A549 treated with ZK216348 at 1 μM for 4 hours (cell line): ENCODE measurements at places on chromosomes 7 and 10. TPM values are rescaled to one million over a fixed set of nuclear protein-coding genes. Genes with fewer than 3 reads are reported as not detected.

Gene TYSND1
- 10.0 to 19.9 TPM (median 19.8 TPM) in 5 replicates for total RNA-seq

Gene NFE2L3
- 6.6 to 12.5 TPM (median 8.4 TPM) in 5 replicates for total RNA-seq

Gene HOXA11
- total RNA-seq, result 0.33 to 0.90 TPM (median 0.61 TPM) in 5 replicates

Gene MEIG1
- total RNA-seq, result 1.00 to 1.4 TPM (median 1.2 TPM) in 3 of 5 replicates, not detected in the others

Gene AMPH
- total RNA-seq, result 0.18 TPM in 1 of 5 replicates, not detected in the others

Gene CCDC146
- 0.46 to 0.80 TPM (median 0.73 TPM) in 5 replicates for total RNA-seq

Gene CDHR3
- 4.7 to 5.8 TPM (median 5.4 TPM) in 5 replicates for total RNA-seq

Gene HEPACAM2
- total RNA-seq, result not detected in 5 replicates

Gene PRF1
- not detected in 5 replicates for total RNA-seq

Gene CALML5
- not detected in 5 replicates for total RNA-seq

Gene BICC1
- 14.9 to 23.2 TPM (median 20.5 TPM) in 5 replicates for total RNA-seq

Gene CFTR
- total RNA-seq, result 0.08 to 0.09 TPM in 2 of 5 replicates, not detected in the others

Gene MYO3A
- total RNA-seq, result not detected in 5 replicates

Gene RELN
- 0.01 TPM in 1 of 5 replicates, not detected in the others for total RNA-seq

Gene POU6F2
- not detected in 5 replicates for total RNA-seq

Gene GGCT
- total RNA-seq, result 67.5 to 110 TPM (median 74.4 TPM) in 5 replicates

Gene DGKI
- total RNA-seq, result 0.11 to 0.97 TPM (median 0.35 TPM) in 3 of 5 replicates, not detected in the others

Gene GPR37
- total RNA-seq, result 0.45 to 0.89 TPM (median 0.64 TPM) in 5 replicates

Gene KEL
- 0.05 TPM in 1 of 5 replicates, not detected in the others for total RNA-seq

Gene TMEM213
- total RNA-seq, result not detected in 5 replicates

Gene NAT16
- total RNA-seq, result 0.13 to 0.29 TPM (median 0.22 TPM) in 5 replicates

Gene IL6
- 0.83 to 8.5 TPM (median 2.0 TPM) in 5 replicates for total RNA-seq

Gene NKX2-3
- total RNA-seq, result not detected in 5 replicates

Gene NPS
- total RNA-seq, result not detected in 5 replicates

Gene PLA2G12B
- not detected in 5 replicates for total RNA-seq

Gene GARIN1A
- 0.52 to 1.2 TPM (median 0.75 TPM) in 5 replicates for total RNA-seq

Gene TMEM229A
- not detected in 5 replicates for total RNA-seq

Gene CYP2C19
- total RNA-seq, result not detected in 5 replicates

Gene CARD11
- 1.2 to 2.5 TPM (median 1.6 TPM) in 5 replicates for total RNA-seq

Gene UCMA
- total RNA-seq, result not detected in 5 replicates

Gene ITIH5
- 0.08 to 0.24 TPM (median 0.11 TPM) in 4 of 5 replicates, not detected in the other for total RNA-seq

Gene ADCYAP1R1
- total RNA-seq, result 0.04 to 0.14 TPM (median 0.04 TPM) in 3 of 5 replicates, not detected in the others

Gene ASZ1
- not detected in 5 replicates for total RNA-seq

Gene CALML3
- not detected in 5 replicates for total RNA-seq

Gene ENO4
- 0.16 to 0.74 TPM (median 0.38 TPM) in 5 replicates for total RNA-seq

Gene CPEB3
- total RNA-seq, result 0.12 to 0.52 TPM (median 0.39 TPM) in 5 replicates

Gene NRP1
- 74.2 to 93.9 TPM (median 82.1 TPM) in 5 replicates for total RNA-seq

Gene ACSL5
- 0.18 to 0.43 TPM (median 0.21 TPM) in 5 replicates for total RNA-seq

Gene H2BK1
- not detected in 5 replicates for total RNA-seq

Gene NDUFB2
- 321 to 393 TPM (median 346 TPM) in 5 replicates for total RNA-seq

Gene PKD2L1
- total RNA-seq, result 0.06 to 0.12 TPM in 2 of 5 replicates, not detected in the others

Gene VPS37D
- 2.6 to 7.3 TPM (median 5.4 TPM) in 5 replicates for total RNA-seq

Gene NYAP1
- total RNA-seq, result 1.9 to 5.7 TPM (median 4.1 TPM) in 5 replicates

Gene NPFFR1
- not detected in 5 replicates for total RNA-seq

Gene PHYH
- 30.4 to 36.7 TPM (median 32.0 TPM) in 5 replicates for total RNA-seq

Gene VAX1
- total RNA-seq, result 1.3 to 1.6 TPM (median 1.4 TPM) in 5 replicates

Gene MACROH2A2
- 24.8 to 28.7 TPM (median 28.0 TPM) in 5 replicates for total RNA-seq

Gene TET1
- total RNA-seq, result 0.26 to 0.64 TPM (median 0.58 TPM) in 5 replicates

Gene NEURL1
- 0.47 to 0.96 TPM (median 0.74 TPM) in 5 replicates for total RNA-seq

Gene COBL
- total RNA-seq, result 4.1 to 5.9 TPM (median 4.5 TPM) in 5 replicates

Gene SPDYE2
- total RNA-seq, result not detected in 5 replicates

Gene NEUROD6
- not detected in 5 replicates for total RNA-seq

Gene ZNF488
- total RNA-seq, result 10.8 to 15.7 TPM (median 13.8 TPM) in 5 replicates

Gene CLDN3
- total RNA-seq, result 0.58 to 4.4 TPM (median 3.2 TPM) in 5 replicates

Gene STAG3
- total RNA-seq, result 0.06 to 0.40 TPM (median 0.21 TPM) in 5 replicates

Gene CPA4
- total RNA-seq, result 3.7 to 5.0 TPM (median 4.5 TPM) in 5 replicates

Gene GIMAP6
- not detected in 5 replicates for total RNA-seq

Gene FGF8
- not detected in 5 replicates for total RNA-seq

Gene ZSCAN21
- total RNA-seq, result 8.3 to 11.5 TPM (median 10.0 TPM) in 5 replicates
